Left lung (tissue), 14 donors: ENCODE measurements at places on chromosomes 12 and 14.
A peak's percentile ranks its signal among the peaks of the same experiment; 100 is the strongest.

GRCh38 chr12:40802656-40803055 lies 110.4 kb downstream of the CNTN1 start:
- DNase-seq, result no peak

- no peak for DNase-seq
Measured at GRCh38 chr14:104467641-104468040, 111.9 kb upstream of the C14orf180 start.

DNA sequence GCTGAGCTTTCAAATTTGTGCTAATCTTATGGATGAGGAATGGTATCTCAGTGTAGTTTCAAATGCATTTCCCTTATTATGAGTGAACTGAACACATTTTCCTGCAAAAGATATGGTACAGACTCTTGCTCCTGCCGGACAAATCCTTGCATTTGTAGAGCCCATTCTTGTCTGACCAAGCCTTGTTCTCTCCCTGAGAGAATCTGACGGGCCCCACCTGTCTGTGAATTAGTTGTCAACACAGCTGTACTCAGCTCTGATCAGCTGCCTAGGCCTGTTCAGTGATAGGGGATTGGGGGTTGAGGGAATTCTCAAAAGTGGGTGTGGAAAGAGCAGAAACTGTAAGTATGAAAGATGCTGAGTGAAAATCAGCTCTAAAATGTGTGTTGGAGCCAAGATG lies 42.8 kb upstream of the SCN8A start:
- no peak for DNase-seq

DNA sequence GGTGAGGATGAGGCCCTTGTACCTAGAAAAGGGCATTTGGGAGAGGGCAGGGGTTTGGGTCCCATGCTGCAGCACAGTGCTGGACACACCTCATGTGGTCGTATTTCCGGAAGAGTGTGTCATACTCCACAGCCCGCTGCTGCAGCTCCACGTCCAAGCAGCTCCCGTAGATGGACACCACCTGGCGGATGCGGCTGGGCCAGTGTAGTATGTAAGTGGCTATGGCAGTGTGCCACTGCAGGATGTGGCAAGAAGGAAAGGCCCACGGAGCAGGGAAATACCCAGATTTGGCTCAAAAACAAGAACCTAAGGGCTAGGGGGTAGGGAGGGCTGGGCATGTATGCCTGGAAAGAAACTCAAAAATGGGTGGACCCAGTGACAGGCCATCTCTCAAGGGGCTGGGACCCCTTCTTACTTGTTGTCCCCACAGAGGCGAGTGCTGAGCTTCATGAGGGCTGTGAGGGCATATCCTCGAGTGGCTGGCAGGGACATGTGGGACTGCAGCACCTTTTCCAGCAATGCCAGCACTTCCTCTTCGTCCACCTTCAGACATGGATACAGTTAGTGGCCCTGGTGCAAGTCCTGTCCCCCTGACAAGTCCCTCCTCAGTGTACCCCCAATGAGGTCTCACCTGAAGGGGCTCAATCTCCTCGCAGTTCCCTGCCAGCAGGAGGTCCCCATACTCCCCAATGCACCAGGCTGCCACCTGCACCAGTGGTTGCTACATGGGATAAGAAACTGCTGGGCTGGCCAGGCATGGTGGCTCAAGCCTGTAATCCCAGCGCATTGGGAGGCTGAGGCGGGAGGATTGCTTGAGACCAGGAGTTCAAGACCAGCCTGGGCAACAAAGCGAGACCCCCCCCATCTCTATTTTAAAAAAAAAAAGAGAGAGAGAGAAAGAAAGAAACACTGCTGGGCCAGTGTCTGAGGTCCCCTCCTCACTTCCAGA lies 5.4 kb downstream of the AP1G2 start:
- no peak for DNase-seq

- DNase-seq, result no peak
Measured at GRCh38 chr14:65258391-65258790, 154.1 kb upstream of the FUT8 start.

- no peak for DNase-seq
Measured at GRCh38 chr12:13197526-13198143, 1.1 kb downstream of the EMP1 start.

DNA sequence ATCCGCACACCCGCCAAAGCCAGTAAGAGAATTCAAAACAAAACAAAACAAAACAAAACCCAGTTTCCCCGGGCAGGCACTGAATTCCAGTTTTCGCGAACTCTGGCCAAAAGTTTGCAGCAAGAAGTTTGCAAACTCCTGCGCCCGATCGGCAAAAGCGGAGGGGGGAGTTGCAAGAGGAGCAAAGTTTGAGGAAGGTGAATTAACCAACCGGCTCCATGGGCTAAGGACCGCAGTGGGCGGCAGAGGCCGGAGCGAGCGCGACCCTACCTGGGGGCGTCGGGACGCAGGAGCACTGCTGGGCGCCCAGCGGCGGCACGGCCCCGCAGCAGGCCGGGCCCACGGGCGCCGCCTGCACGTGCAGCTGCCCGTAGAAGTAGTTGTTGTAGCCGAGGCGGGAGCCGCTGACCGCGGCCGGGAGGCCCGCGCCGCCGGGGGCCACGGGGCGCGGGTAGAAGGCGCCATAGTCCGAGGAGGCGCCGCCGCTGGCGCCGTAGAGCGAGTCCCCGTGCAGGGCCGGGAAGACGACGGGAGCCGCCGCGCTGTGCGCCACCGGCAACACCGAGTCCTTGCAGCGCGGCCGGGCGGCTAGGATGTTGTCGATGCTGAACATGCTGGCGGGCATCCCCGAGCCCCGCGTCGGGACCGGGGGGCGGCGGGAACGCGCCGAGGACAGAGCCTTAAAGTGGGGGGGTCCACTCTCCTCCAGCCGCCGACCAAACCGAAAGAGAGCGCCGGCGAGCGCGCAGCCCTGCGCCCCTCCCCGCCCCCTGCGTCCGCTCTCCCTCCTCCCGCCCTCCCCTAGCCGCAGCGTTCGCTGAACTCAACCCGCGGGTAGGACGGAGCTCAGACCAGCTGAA lies at the start of gene GSC:
GSC (minus strand) TSS at position 723 of the 860 bp plus-strand sequence; CDS start at position 625, 98 bp downstream.
- DNase-seq, result no peak

- DNase-seq, result no peak
Measured at GRCh38 chr12:104710940-104711689, 247.0 kb downstream of the SLC41A2 start.

DNA sequence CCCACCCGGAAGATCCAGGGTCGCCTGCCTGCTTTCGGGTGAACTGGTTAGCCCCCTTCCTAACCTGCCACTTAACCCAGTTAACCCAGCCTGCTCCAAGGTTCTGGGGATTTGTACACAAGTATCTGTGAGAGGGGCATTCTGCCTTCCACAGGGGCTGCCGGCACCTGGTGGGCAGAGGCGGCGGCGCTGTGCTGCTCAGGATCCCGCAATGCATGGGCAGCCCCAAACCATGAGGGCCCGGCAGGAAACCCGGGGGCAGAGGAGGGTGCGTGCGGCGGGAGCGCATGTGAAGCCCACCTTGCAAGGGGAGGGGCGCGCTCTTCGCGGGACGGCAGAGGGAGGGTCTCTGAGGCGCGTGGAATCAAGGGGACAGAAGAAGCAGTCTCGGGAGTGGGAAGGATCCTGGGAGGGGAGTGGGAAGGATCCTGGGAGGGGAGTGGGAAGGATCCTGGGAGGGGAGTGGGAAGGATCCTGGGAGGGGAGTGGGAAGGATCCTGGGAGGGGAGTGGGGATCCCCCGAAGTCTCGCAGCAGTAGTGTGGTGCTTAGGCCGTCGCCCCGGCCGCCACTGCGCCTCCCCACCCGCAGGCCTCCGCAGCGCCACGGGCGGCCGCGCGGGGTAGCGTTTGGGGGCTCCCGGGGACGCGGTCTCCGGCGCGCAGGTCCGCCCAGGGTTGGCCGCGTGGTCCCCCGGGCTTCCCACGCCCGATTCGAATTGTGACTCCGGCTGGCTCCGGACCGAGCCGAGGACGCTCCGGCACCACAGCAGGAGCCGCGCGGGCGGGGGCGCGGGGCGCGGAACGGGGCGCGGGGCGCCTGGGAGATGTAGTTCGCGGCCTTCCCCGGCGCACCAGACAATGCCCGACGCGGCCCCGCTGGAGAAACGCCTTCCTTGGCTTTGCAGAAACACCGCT lies 4.9 kb upstream of the MTA1 start:
- DNase-seq, result no peak

DNA sequence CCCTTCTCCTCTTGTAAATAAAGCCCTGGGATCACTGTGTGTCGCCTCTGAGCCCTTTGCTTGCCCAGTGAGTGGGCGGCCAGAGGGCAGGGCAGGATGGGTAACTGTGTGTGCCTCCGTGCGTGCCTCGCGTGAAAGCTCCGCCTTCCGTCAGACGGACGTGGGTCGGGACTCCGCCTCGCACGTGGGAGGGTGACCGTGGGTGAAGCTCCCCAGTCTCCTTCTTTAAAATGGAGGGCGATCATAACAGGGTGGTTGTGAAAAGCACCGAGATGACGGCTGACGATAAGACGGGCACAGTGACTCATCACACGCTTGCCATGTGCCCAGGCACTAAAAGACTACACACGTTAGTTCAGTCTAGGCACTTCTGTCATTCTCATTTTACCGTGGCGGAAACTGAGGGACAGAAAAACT lies 9.2 kb downstream of the PHB2 start:
- peak; percentile 88 for DNase-seq

DNA sequence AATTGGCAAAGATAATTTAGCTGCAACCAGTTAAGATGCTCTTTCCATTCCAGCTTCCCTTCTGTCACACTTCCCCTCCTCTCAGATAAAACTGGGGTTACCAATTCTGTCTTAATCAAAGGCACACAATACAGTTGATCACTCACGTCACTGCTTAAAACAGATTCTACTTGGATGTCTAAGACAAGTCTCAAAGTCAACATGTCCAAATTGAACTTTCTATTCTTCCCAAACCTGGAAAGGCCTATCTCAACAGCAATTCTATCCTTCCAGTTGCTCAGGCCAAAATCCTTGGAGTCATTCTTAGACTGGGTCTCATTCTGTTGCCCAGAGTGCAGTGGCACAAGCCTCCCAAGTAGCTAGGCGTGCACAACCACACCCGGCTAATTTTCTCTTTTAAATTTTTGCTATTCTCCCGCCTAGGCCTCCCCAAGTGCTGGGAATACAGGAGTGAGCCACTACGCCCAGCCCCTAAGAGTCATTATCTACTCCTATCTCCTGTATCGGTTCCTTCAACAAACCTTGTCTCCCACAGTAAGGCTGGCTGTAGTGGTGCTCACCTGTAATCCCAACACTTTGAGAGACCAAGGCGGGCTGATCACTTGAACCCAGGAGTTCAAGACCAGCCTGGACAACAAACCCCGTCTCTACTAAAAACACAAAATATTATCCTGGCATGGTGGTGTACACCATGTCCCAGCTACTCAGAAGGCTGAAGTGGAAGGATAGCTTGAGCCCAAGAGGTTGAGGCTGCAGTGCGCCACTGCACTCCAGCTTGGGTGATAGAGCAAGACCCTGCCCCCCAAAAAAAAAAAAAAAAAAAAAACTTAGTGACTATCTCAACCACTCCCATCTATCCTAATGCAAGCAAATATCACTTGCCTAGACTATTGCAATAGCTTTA lies 4.7 kb downstream of the RPS29 start:
- DNase-seq, result no peak

DNA sequence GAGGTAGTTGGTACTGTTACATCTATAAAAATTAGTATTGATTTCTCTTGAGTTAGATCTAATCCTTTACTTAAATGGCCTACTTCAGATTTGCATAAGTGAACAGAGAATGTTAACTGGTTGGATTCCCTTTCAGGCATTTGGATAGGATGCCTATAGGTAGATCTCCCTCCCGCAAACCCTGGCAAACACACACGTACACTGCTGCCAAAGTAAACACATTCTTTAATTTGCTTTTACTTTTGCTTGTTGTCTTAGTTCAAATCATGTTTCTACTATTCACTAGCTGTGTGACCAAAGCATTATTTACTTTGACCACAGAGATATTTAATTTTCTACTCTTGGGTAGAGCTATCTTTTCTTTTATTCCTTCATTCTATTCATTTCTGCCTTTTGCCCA lies 936.1 kb upstream of the FBXO33 start:
- DNase-seq, result no peak

DNA sequence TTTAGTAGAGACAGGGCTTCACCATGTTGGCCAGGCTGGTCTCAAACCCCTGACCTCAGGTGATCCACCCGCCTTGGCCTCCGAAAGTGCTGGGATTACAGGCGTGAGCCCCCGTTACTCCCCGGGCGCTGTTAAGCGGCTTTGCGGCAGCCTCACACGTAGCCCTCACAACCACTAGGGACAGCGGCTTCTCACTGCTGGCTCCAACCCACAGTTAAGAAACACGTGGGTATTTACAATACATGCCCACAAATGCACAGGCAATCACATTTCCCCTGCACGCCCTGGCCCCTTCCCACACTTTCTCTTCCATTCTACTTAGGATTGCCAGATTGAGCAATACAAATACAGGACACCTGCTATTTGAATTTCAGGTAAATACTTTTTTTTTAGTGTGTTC lies 37.0 kb upstream of the EIF5 start:
- DNase-seq, result no peak

DNA sequence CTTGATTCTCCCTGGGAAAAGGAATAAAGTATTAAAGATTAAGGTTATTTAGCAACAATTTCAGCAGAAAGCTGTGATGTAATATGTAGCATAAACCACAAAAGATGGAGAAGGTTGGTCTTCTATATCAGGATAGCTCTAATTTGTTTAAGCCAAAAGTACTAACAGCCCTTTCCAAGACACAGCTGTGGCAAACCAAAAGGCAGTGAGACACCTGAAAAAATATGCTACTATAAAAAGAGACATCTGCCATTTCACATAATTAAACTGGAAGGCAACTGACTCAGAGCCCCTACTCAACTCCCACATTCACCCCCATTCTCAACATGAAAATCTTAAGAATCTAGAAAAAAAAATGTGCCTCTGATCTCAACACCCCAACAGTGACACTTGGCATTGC lies 390.2 kb upstream of the PRICKLE1 start:
- no peak for DNase-seq

DNA sequence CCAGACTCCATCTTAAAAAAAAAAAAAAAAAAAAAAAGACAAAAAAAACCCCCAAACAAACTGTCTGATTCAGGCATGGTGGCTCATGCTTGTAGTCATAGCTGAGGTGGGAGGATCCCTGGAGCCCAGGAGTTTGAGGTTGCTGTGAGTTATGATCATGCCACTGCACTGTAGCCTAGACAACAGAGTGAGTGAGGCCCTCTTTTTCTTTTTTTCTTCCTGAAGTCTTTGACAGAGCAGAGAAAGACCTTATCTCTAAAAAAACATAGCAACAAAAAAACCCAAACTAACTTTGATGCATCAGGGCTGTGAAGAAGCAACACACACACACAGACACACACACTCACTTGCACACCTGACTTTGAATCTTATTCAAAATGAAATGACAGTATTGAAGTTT lies 7.7 kb upstream of the AMN1 start:
- DNase-seq, result no peak

- no peak for DNase-seq
Measured at GRCh38 chr12:10361622-10362021, 28.2 kb downstream of the KLRK1 start.

- DNase-seq, result no peak
Measured at GRCh38 chr12:54398218-54398617, 13.7 kb upstream of the ZNF385A start.

- no peak for DNase-seq
Measured at GRCh38 chr12:128004383-128004938, 262.5 kb upstream of the TMEM132C start.

DNA sequence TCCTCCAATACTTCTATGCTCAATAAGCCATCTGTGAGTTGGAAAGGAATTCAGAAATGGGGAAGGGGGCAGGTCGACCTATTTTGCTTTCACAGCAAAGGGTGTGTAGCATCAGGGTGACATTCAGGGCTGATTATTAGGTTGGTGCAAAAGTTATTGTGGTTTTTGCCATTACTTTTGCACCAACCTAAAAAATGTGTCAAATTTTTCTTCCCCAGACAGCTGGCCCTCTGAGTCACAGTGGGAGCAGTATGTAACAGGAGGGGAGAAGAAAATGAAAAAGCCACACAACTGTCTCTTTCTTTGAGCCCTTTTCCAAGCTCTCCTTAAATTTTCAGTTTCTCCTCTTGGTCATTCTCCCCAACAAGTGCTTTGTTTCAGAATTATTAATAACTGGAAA lies 47.1 kb upstream of the GZMB start:
- DNase-seq, result no peak
